Caco-2 (cell line): ENCODE measurements at places on chromosomes 12 and 14. TPM values are rescaled to one million over a fixed set of nuclear protein-coding genes. Genes with fewer than 3 reads are reported as not detected.

- no peak overlapping the region for H3K27ac ChIP-seq
- DNase-seq: no peak
- H3K27me3 ChIP-seq: no peaks in the 10 kb centered on the region
- H3K4me3 ChIP-seq: no peak overlapping the region
- H3K36me3 ChIP-seq: no peaks in the 10 kb centered on the region
- no peaks in the 10 kb centered on the region for H3K4me1 ChIP-seq
Measured at GRCh38 chr14:61476754-61477410, 155.5 kb downstream of the PRKCH start.

DNA sequence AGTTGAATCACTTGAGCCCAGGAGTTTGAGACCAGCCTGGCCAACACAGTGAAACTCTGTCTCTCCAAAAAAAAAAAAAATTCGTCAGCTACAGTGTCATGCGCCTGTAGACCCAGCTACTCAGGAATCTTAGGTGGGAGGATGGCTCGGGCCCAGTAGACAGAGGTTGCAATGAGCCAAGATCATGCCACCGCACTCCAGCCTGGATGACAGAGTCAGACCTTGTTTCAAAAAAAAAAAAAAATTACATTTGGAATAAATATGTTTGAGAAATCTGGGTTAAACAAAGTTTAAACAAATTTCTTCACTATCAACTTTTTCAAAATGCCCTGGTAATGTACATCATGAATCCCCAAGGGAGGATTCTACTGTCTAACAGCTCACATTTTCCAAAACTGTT is 187.0 kb upstream of the RASSF8 start:
- H3K27ac ChIP-seq: no peak overlapping the region
- DNase-seq: no peak
- H3K4me1 ChIP-seq: peaks cover 7% of the 10 kb centered on the region; the same call in 1 of the 2 replicates
- no peak overlapping the region for H3K4me3 ChIP-seq

DNA sequence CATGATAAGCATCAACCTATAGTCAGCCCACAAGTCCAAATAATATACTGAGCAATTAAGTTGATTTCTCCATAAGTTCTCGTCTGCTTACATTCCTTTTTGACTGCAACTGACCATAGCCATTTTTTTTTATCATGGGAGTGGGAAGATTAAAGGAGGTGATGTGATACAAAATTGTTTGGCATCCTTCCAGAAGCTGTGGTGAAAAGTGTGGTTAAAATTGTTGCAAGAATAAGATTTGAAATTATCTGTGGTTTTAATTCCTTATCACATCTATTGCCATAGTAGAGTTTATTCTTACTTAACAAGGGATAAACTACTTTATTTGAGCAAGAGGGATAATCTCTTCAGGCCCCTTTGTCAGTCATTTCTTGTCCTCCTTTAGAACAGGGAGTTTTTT is 50.7 kb downstream of the LIN52 start:
- H3K4me1 ChIP-seq: peaks cover 25% of the 10 kb centered on the region
- H3K27me3 ChIP-seq: no peaks in the 10 kb centered on the region
- no peak overlapping the region for H3K4me3 ChIP-seq
- no peak overlapping the region for H3K27ac ChIP-seq

DNA sequence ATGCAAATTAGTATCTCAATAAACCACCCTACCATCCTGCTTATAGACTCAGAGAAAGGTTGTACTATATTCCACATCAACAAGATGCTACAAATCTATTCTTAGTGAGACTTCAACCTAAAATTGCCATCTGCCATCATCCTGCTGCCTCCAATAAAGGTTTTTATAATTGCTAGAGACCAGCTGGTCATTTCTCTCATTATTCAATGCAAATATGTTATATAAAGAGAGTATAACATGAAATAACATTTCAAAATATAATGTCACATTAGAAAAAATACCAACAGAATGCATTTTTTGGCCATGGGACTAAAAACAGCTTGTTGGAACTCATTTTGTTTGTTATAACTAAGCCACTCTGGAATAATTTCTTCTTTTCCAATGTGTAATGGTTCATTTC is 247.3 kb downstream of the LRIG3 start:
- H3K4me3 ChIP-seq: no peak overlapping the region
- no peaks in the 10 kb centered on the region for H3K36me3 ChIP-seq
- no peaks in the 10 kb centered on the region for H3K27me3 ChIP-seq
- no peak for DNase-seq
- H3K27ac ChIP-seq: no peak overlapping the region

DNA sequence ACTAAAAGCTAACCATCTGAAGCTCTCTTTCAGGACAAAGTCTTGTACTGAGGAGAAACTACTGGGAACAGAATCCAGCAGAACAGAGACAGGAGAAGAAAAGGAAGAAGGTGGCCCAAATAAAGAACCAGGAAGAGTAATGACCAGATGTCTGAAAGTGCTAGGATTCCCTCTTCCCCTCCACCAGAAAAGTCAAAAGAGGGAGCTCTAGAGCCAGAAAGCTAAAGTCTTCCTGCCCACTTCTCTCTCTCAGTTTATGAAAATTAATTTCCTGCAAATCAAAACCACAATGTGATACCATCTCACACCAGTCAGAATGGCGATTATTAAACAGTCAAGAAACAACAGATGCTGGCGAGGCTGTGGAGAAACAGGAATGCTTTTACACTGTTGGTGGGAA is 47.2 kb downstream of the SPPL3 start:
- no peaks in the 10 kb centered on the region for H3K36me3 ChIP-seq
- no peak overlapping the region for H3K4me3 ChIP-seq
- no peak overlapping the region for H3K27ac ChIP-seq
- no peaks in the 10 kb centered on the region for H3K27me3 ChIP-seq

PTGDR gene
- total RNA-seq: 0.16 and 0.41 TPM in 2 replicates

GPRC5A gene
- 73.9 and 99.7 TPM in 2 replicates for total RNA-seq

TWF1 gene
- total RNA-seq: 125 and 140 TPM in 2 replicates
